ENCODE measurements at places on chromosomes 12 and 14.

DNA sequence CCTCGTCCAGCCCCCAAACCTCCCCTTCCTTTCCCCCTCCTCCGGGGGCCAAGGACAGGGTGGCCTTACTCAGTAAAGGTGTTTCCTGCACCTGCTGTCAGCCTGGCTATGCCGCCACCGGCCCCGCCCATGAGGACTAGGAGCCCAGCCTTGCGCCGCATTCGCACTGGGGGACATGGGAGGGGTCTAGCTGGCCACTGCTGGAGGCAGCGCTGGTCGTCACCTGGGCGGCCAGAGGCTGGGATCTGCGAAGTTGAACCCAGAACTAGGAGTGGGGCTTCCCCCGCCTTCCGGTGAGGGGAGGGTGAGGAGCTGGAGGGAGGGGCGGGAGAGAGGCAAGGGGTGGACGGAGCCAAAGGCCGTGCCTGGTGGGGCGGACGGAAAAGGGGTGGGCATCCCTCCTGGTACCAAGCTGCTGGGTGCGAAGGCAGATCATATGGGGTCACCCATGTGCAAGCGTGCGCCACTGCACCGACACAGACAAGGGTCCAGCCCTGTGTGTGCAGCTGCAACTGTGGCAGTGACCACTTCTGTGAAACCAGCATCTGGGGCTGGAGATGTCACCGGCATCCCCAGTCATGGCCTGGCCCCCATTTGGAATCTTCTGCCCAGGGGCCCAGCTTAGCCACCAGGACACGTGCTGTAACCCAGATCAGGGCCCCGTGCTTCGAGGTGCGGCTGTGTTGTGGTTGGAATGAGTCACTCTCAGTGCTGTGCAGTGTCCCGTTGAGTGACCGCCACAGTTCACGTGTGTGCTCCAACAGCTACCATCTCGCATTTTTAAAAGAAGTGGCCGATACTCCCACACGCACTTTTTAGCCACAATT, 8.5 kb downstream of the AMN start:
- no peak for DNase-seq

DNA sequence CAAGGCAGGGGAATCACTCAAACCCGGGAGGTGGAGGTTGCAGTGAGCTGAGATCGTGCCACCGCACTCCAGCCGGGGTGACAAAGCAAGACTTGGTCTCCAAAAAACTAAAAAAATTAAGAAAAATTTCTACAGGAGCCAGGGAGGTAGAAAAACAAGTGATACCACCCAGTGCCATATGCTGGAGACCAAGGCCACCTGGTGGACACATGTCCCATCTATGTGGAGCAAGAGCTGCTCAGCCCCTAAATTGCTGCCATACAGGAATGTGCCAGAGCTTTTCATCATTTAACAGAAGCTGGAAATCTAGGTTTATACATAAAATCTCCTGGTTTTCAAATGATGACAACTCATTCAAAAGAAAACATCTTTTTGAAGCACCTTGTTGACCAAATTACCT, 61.4 kb upstream of the ELK3 start:
- peak; percentile 14 for DNase-seq

DNA sequence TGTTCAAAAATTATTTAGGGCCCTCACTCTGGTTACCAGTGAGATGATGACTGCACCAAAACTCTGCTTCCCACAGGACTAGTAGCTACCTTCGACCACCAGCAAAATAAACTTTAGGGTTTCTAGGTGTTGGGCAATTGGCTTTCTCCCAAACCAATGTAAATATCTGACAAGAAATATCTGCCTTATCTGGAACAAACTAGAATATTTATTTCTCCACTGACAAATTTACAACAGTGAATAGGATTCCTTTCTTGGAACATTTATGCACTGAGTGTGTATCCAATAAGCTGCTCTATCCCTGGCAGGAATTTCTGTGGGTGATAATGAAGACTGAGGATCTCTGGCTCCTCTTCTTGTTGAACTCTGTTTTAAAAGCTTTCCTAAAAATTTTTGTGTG, 148.6 kb downstream of the SLC6A15 start:
- no peak for DNase-seq

- DNase-seq, result no peak
These were observed 110.0 kb downstream of the EFCAB11 start for GRCh38 chr14:89844508-89844907.

- DNase-seq, result no peak
These were observed 58.8 kb downstream of the TRMT5 start for GRCh38 chr14:60922050-60922449.

DNA sequence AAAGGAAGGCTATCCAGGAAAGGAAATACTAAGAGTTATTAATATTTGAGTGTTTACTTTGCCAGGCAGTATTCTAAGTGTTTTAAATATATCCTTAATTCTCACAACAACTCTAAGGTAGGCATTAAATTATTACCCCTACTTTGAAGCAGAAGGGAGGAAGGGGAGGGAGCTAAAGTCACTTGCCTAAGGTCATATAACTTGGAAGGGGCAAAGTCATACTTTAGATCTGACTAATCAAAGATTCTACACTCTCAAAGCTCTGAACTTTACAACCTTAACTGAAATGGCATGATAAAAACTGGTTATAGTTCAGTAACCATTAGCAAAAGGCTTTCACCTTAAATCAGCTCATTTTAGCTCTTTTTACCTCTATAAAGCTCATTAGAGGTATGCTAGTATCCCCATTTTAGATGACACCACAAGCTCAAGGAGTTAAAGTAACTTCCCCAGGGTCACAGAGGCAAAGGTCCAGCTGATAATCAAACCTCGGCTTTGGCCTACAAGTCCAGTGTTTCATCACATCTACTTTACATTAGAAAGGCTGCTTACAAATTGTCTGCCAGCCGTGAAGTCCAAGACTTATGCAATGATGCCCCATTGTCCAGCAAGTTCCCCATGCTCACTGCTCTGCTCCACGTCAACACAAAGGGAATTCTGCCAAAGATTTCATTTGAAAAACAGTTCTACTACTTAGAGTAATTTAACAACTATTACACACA, 223.9 kb downstream of the MED13L start:
- DNase-seq, result no peak

- no peak for DNase-seq
These were observed 185.5 kb upstream of the ATP2B1 start for GRCh38 chr12:89893972-89894706.

GRCh38 chr14:75427482-75428229, at the start of gene JDP2:
Gene JDP2 (plus strand): TSS chr14:75428022. CDS start chr14:75437921, 9,899 bp downstream.
- DNase-seq, result peak; percentile 52

- DNase-seq, result peak; percentile 43
These were observed 55.6 kb upstream of the PTPRB start for GRCh38 chr12:70692681-70693288.

- DNase-seq, result no peak
These were observed 29.6 kb downstream of the ATXN2 start for GRCh38 chr12:111569363-111570083.

- no peak for DNase-seq
These were observed 91.3 kb downstream of the TSPAN9 start for GRCh38 chr12:3168223-3169221.

DNA sequence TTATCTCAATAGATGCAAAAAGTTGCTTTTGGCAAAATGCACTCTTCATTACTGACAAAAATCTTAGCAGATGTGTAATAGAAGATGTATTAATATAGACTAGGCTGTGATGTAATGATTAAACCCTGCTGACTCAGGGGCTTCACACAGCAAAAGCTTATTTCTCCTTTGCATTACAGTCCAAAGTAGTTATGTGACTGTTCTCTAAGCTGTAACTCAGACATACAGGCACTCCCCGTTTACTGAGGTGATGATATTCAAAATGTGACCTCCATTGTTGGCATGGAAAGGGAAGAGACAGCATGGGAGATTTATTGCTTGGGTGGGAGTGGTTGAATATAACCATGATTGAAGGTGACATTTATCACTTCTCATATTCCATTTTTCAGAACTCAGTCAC, 331.5 kb downstream of the SNAPC1 start:
- DNase-seq, result no peak

DNA sequence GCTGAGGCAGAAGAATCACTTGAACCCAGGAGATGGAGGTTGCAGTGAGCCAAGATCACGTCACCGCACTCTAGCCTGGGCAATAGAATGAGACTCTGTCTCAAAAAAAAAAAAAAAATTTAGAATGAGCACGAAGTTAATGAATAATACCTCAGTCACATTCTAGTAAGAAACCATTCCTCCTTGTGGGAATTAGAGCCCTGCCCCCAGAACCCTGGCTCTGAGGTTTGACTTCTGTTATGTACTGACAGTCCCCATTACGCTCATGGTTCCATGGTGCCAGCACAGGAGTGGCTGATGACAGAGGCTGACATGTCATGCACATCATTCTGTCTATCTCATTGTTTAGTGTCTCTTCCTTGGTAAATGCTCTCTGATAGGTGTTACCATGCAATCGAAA, 132.6 kb upstream of the FGD4 start:
- DNase-seq, result no peak

GRCh38 chr12:108815875-108816594, 41.3 kb downstream of the SSH1 start:
- DNase-seq, result no peak

- DNase-seq, result no peak
These were observed 25.1 kb upstream of the GPHB5 start for GRCh38 chr14:63343878-63344277.

DNA sequence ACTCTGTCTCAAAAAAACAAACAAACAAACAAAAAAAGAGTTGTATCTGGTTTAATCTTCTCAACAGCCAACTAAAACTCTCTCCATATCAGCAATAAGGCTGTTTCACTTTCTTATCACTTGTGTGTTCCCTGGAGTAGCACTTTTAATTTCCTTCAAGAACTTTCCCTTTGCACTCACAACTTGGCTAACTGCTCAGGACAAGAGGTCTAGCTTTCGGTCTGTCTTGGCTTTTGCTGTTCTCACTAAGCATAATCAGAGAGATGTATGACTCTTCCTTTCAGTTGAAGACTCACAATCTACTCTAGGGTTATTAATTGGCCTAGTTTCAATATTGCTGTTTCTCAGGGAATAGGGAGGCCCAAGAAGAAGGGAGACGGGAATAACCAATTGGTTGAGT, 12.3 kb downstream of the NEMP1 start:
- DNase-seq, result no peak

- DNase-seq, result no peak
These were observed 447.5 kb downstream of the AACS start for GRCh38 chr12:125512541-125513298.

All from NAMALWA (cell line).